ENCODE measurements at places on chromosomes 7 and 10.

DNA sequence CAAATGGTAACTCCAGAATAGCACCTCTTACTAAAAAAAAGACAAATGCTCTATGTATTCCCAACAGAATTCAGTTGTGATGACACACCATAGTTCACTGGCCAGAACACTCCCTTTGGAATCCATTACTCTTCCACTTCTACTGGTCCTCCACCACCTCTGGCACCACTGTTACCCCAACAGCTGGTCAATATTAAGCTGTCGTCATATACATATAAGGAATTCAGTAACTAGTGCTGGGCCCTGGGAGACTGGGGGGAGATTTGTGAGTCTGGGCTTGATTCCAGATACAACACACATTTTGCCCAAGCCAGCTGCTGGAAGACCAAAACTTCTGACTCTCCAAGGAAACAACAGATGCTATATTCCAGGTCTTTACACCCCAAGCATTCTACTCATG lies 26.0 kb upstream of the ITGA8 start:
- no peak for DNase-seq

DNA sequence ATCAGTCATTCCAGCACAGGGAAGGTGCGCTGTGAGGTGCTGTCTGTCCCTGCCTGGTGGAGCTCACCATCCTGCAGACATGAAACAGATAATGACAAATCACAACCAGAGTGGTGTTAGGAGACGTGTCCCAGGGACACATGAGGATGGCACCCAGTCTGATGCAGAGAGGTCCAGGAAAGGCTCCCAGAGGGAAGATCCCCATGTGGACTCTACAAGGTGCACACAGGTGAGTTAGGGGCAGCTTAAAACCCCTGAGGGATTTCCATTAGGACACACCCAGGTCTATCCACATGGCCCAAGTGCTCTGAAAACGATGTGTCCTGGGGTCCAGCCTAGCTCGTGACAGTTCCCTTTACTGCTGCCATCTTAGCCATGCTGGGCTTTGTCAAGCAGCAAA lies 91.4 kb downstream of the ADARB2 start:
- no peak for DNase-seq

GRCh38 chr10:72754275-72755032 lies 62.5 kb downstream of the MCU start:
- DNase-seq = no peak

GRCh38 chr7:46386428-46387399 lies 465.6 kb upstream of the IGFBP3 start:
- DNase-seq = no peak

DNA sequence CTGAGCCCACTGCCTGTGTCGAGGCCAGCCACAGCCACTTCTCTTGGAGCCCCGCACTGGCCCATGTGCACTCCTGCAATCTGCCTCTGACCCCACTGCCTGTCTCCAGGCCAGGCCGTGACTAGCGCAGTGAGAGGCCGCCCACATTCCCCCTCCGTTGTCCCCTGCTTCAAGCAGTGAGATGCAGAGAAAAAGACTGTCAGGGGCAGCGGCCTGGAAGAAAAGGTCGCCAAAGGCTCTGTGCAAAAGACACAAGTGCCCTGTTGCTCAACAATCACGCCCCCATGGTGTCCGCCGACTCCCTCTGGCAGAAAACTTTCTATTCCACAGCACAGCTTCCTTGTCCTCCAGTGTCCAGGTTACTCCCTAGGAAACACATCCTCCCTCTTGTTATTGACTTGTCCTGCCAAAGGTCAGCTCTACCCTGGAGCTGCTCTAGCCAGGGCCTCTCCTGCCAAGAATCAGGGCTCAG lies 9.9 kb downstream of the FAM131B start:
- DNase-seq = no peak

- DNase-seq = no peak
Measured at GRCh38 chr10:128776673-128777252, 650.5 kb upstream of the MKI67 start.

GRCh38 chr10:25682203-25682851 lies 251.7 kb upstream of the MYO3A start:
- no peak for DNase-seq

- no peak for DNase-seq
Measured at GRCh38 chr7:23472046-23472445, 1.8 kb upstream of the IGF2BP3 start.

DNA sequence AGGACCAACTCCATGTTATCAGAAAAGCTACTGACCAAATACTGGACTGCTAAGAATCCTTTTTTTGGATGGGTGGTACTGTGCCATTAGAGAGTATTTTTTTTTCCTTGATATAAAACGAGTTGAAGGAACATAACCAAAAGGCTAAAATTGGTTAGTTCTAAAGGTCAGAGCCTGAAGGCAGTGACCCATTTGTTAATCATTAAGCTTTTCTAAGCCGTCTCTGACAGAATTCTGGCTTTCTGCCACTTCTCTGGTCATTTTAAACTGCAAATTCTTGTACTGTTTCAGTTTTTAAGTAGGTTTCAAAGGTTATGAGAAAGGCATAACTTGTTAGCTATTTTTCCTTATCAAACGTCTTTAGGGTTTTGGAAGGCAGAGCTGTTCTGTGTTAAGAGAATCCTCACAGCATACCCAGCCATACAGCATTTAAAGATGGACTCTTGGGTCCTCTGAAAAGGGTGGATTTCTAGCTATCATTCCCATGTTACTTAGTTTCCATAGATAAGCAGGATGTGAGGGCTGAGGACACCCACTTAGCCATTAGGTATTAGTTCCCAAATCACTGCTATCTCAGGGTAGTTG lies 196.8 kb downstream of the RNLS start:
- DNase-seq = no peak

DNA sequence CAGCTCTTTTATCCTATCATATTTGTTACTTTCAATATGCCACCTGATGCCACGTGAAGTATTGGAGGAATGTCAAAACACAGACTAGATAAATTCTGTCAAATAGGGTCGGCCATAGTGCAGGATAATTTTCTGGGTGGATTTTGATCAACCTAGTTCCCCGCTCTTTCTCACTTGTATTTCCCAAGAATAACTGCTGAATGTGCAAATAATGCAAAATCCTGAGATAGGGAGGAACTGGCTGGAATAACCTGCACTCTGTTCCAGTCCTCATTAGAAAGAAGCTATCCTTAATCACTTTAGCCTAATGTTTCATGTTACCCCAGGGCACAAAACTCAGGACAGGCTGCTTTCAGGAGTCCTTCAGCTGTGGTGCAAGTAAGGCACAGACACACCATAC lies 33.9 kb downstream of the ZWINT start:
- no peak for DNase-seq

- no peak for DNase-seq
Measured at GRCh38 chr7:81929386-81929785, 159.5 kb upstream of the HGF start.

DNA sequence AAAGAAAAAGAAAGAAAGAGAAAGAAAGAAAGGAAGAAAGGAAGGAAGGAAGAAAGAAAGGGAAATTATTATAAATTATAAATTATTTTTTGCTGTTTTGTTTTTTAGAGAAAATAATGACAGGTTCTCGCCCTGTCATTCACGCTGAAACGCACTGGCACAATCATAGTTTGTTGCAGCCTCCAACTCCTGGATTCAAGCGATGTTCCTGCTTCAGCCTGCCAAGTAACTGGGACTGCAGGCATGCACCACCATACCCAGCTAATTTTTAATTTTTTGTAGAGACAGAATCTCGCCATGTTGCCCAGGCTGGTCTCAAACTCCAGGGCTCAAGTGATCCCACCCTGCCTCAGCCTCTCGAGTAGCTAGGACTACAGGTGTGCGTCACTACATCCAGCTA lies 21.6 kb downstream of the MMD2 start:
- no peak for DNase-seq

DNA sequence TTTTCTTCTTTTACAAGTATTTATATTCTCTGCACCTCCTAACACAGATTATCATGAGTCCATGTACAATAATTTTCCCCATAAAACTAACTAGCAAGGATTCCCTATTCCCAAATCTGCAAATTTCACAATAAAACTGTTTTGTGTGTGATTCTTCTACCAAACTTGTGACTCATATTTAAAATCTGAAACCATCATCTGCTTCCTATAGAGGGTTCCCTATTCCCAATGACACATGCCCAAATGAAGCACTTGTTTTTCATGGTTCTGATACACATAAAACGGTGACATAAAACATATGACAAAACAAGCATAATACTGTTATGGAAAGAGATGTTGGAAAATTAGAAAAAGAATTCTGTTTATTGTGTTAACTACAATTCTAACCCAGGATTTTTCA lies 657.6 kb downstream of the PARD3 start:
- DNase-seq = no peak

- DNase-seq = no peak
Measured at GRCh38 chr7:88455696-88456095, 149.0 kb upstream of the STEAP4 start.

DNA sequence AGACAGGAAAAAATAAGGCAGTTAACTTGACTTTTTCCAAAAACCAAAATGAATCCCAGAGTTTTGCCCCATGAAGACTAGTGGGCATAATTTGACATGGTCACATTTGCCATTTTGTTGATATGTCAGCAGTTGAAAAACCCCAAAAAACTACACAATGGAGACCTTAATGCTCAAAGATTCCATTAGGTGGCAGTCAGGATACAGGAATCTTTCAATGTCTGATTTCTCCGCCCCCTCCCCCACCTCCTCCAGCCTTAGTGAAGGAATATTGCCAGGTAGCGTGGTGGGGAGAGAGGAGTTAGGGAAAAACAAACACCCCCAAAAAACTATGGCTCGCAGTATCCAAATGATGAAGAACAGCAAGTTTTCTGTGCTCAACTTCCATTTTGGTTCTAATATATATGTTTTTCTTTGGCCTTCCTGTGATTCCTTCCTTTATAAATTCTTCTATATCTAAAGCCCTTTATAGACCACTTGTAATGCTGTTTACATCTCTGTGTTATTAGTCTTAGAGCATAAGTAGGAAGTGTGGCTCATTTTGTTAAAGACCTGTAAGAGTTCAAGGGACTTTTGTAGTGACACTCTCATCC lies 6.7 kb upstream of the SMNDC1 start:
- no peak for DNase-seq

DNA sequence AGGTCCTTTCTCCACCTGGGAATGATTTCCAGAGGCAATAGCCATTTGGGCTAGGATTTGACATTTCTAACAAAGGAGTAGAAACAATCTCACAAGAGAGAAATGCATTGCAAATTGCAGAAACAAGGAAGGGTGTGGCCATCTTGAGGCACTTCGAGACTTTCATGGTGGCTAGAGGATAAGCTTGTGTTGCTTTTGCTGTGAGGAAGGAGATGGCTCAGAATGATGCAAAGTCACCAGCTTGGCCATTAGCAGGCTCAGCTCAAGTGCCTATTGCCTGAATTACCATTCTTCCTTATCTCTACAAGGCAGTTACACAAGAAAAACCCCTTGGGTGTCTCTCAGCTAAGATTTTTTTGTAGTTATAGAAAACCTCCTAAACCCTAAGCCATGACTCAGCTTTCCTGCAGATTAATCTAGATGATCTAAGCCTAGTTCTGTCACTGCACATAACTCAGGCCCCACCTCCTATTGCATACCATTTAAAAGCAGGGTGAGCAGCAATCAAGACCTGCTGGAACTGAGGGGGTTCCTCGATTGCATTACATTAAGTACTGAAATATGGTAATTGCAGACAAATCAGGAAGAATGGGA lies 683.1 kb downstream of the NRG3 start:
- DNase-seq = no peak

GRCh38 chr10:3797750-3798149 lies 12.7 kb upstream of the KLF6 start:
- no peak for DNase-seq

DNA sequence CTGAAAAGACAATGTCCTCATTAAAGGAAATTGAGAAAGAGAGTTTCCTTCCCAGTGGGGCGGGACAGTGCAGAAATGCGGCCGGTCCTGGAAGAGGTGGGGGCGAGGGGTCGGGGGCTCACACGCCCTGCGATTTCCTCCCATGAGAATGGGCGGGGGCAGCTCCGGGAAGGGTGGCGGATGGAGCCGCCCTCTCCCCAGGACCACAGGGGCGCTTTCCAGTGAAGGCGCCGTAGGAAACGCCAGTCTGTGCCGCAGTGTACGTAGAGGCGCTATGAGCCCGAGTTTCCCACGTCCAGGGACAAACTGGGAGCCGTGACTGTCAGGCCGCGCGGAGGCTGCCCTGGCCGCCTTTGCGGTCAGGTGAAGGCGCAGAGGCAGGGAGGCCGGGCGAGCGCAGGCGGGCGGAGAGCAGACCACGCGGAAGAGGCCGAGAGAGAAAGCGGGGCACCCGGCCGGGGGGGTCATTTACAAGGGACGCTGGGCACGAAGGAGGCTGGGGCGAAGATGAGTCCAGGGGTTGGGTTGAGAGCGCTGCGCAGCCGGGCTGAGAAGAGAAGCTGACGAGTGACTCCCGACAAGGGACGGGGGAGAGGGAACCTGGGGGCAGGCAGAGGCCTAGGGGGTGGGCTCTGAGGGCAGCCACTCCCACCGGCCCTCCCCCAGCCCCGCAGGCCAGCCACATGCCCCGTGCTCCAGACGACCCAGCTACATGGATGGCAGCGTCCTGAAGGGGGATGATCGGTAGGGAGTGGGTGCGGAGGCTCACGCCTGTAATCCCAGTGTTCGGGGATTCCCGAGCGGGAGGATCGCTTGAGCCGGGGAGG lies 45.0 kb downstream of the ALOX5 start:
- DNase-seq = no peak

- DNase-seq = no peak
Measured at GRCh38 chr7:95493247-95493646, 7.5 kb downstream of the ASB4 start.

GRCh38 chr10:60977161-60978122 lies 33.5 kb upstream of the RHOBTB1 start:
- DNase-seq = no peak

DNA sequence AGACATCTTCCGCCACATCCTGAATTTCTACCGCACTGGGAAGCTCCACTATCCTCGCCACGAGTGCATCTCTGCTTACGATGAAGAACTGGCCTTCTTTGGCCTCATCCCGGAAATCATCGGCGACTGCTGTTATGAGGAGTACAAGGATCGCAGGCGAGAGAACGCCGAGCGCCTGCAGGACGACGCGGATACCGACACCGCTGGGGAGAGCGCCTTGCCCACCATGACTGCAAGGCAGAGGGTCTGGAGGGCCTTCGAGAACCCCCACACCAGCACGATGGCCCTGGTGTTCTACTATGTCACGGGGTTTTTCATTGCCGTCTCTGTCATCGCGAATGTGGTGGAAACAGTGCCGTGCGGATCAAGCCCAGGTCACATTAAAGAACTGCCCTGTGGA lies 1.9 kb downstream of the KCND2 start:
- DNase-seq = no peak

All from SIG-M5 (cell line).